ENCODE measurements at places on chromosomes 13 and 19.

DNA sequence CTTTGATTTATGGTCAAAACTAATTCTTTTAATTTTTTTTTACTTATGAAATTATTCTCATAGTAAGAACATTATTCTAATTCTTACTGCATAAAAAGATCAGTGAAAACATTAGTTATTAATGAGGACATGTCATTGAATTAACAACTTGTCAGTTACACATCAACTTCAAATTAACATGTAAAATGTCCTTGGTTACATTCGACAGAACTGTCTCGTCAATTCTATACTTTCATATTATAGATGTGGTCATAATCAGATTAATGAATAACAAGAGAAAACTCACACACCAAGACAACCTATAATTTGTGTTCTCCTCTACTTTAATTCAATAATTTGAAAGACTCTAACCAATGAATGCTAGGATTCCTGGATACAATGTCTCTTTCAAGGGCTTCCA, 66.7 kb downstream of the KATNAL1 start:
- DNase-seq, result no peak

DNA sequence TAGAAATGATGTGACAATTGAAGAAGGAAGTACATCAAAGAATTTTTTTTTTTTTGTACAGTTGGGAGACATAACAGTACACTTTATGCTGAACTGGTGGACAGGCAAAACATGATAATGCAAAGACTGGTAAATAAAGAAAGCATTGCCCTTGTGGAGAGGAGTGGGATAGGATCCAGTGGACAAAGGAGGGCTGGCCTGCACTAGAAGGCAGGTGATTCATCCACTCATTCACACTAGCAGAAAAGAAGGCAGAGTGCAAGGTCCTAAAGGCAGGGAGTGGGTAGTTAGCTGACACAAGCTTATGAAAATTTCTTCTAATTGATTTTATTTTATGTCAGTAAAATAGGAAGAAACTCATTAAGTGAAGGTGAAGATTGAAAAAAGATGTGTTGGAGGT, 17.6 kb upstream of the NALCN start:
- DNase-seq, result no peak

DNA sequence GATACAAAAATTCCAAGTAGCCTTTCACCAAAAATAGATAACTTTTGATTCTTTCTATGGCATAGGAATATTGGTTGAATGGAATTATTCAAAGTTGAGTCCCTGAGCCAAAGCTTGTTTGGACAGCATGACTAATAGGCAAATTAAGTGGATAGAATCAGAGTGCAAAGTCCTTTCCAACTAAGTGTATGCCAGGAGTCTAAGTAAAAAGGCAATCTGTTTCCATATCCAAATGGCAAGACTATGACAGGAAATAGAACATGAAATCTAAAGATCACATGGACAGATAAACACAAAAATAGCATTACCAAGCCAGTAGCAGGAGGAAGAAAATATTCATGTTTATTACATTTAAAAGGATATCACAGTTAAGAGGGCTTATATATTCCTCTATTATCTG, 804.6 kb downstream of the SLITRK6 start:
- DNase-seq, result no peak

- no peak for DNase-seq
Observed at GRCh38 chr19:55489711-55490477, 1.7 kb downstream of the SSC5D start.

DNA sequence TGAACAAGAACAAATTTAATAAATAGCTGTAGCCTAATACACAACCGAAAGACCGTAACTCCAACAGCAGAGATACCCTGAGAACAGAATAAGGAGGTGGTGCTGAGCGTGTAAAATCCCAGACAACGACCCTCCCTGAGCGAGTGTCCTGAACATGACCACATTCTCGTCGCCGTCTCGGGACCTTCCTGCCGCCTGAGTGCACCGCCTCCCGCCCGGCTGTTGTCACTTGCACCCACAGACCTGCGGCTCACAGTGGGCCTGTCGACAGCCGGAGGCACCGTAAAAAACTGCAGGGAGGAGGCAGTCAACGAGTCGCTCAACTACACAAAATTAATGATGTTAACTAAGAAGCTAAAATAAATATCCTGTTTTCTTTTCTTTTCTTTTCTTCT, 35.8 kb upstream of the GRTP1 start:
- no peak for DNase-seq

DNA sequence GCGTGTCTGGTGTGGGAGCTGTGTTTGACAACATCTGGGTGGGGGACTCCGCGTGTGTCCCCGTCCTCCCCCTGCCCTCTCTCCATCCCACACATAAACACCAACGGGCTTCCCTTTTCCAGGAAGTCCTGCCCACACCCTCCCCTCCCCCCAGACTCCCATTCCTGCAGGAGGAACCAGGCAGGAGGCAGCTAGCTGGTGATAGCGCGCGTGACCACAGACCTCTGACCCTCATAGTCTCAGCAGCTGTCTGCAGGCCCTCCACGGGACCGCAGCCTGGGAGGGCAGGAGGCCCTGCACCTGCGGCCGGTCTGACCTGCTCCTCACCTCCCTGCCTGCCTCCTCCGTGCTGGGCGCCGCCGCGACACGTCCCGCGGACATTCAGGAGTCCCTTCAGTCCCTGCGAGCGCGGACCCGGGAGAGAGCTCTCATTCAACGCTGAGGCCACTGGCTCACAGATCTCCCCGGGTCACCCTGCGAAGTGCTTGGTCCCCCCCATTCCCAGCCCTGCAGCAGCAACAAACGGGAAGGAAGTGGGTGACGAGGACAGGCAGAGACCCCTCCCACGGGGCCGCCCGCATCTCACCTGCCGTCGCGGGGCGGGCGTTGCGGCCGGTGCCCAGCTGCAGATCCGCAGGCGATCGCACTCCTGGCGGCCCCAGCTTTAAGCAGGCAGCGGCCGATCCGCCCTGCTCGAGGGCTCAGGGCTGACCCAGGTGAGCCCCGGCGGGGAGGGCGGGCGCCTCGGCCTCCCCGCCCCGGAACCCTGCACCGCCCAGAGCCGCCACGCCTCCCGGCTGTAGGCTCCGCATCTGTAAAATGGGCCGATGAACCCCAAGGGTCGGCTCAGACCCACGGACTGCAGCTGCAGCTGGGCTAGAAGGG, 1.1 kb upstream of the ACP5 start:
- no peak for DNase-seq

DNA sequence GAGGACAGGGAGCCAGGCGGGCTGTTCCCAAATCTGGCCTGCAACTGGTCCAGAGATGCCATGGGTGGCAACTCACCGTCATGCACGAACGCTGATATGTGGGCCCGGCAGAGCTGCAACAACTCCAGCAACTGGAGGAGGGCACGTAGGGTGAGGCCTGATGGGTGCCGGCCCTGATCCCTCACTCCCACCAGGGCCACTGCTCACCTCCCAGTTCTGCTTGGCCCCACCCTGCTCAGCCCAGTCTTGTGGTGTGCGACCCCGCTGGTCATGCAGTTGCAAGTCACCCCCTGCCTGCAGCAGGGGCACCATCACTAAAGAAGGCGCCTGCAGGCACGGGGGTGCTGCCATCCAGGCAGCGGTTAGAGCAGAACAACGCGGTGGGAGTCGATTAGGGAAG, 16.9 kb downstream of the ARHGAP33 start:
- DNase-seq, result no peak

DNA sequence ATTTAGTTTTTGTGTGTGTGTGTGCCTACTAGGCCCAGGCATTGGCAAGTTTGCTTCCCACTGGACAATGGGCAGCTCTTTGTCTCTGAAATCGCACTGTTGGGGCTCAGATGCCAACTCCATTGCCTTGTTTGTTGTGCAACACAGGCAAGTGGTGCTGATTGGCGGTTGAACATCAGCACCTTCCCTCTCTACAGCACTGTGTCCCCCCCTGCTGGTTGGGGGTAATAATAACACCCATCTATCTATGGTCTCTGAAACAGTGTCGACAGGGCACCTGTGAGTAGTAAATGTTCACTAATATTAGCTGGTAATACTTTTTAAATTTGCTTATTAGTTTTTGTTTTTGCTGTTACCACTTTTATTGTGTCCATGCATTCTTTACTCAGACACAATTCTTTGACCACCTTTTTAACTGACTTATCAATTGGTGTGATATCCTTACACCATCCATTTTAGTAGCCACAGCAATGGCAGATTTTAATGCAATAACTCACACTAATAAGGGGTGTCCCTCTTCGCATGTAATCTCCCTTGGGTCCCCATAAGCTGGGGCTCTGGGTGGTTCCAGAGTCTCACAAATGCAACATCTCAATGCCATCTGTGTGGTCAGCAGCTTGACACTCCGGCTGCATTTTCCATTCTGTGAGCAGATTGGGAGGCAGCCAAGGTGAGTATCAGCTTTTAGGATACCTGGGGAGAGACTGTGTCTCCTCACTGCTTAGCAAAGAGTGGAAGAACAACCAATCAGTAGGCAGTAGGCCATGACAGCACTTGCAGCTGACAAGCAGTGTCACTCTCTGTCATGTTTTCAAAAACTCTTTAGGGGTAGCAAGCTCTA, 47.7 kb upstream of the UQCRFS1 start:
- DNase-seq, result no peak

- DNase-seq, result no peak
Observed at GRCh38 chr13:111114362-111115060, 599 bp upstream of the ARHGEF7 start.

All from fibroblast of skin of left quadriceps (primary cell).